ENCODE measurements at places on chromosomes 4 and X.

DNA sequence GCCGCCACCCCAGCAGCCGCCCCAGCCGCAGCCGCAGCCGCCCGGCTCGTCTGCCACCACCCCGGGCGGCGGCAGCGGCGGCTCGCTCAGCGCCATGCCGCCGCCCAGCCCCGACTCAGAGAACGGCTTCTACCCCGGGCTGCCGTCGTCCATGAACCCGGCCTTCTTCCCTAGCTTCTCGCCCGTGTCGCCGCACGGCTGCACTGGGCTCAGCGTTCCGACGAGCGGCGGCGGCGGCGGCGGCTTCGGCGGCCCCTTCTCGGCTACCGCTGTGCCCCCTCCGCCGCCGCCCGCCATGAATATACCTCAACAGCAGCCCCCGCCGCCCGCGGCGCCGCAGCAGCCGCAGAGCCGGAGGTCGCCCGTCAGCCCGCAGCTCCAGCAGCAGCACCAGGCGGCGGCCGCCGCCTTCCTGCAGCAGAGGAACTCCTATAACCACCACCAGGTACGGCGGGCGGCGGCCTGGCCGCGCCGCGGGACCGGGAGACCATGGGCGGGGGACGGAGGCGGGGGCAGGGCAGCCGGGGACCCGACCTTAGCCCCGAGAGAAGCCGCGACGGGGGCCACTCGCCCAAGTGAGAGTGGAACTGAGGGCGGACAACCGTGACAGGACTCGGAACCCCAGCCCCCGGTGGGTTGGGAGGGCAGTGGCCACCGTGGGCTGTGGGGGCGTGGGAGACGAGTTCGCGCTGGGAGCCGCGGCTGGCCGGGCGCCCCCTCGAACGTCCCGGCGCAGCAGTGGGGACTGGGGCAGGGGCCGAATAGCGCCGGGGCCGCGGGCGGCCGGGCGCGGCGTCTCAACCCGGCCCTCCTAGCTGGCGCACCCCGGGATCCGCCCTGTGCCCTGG, 1.8 kb downstream of the CPEB2 start:
- DNase-seq = peak; percentile 59

- DNase-seq = no peak
Observed at GRCh38 chrX:39939678-39940077, 158.1 kb downstream of the BCOR start.

DNA sequence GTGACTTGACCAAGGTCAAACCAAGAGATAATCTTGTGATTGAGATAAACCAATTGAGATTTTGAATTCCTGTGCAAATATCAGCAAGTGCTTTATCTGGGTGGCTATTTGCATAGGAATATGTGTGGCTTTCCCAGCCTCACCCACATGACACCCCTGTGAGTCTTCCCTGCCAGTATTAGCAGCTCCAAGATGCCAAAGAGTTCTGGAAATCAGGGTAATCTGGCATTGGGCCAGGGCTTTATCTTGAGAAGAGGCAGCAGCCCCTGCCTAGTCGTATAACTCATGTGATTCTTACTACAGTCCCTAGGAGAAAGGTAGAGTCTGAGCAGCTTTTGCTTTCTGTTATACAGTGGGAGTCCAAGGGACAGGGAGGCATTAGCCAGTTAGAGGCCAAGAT, 87.7 kb downstream of the RLIM start:
- no peak for DNase-seq

- no peak for DNase-seq
Observed at GRCh38 chr4:110157580-110157979, 40.8 kb downstream of the ELOVL6 start.

DNA sequence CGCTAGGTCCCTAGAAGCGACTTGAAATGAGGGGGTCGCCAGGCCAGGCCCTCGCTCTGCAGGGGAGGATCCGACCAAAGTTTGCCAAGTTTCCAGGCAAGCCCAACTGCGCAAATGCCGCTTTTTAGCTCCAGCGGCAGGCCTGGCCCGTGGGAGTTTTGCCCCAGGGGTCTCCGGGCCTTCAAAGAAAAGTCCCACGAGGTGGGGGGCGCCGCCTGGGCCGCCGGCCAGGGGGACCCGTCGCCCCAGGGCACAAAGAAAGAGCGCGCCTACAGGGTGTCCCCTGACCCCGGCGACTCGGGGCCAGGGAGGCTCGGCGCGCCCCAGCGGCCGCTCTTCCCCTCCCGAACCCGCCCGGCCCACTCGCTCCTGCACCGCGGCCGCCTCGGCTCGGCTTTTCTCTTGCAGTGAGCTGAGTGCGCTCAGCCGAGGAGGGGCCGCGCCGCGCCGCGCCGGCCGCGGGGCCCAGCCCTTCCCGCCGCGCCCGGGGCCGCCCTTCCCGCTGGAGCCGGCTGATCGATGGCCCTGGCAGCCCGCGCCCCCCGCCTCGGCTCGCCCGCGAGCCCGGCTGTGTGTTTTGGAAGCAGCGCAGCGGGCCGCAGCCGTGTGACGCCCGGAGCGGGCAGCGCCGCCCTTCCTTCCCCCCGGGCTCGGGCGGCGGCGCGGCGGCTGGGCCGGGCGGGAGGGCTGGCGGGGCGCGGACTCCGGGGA, 754 bp upstream of the KLF3 start:
- DNase-seq = peak; percentile 62

DNA sequence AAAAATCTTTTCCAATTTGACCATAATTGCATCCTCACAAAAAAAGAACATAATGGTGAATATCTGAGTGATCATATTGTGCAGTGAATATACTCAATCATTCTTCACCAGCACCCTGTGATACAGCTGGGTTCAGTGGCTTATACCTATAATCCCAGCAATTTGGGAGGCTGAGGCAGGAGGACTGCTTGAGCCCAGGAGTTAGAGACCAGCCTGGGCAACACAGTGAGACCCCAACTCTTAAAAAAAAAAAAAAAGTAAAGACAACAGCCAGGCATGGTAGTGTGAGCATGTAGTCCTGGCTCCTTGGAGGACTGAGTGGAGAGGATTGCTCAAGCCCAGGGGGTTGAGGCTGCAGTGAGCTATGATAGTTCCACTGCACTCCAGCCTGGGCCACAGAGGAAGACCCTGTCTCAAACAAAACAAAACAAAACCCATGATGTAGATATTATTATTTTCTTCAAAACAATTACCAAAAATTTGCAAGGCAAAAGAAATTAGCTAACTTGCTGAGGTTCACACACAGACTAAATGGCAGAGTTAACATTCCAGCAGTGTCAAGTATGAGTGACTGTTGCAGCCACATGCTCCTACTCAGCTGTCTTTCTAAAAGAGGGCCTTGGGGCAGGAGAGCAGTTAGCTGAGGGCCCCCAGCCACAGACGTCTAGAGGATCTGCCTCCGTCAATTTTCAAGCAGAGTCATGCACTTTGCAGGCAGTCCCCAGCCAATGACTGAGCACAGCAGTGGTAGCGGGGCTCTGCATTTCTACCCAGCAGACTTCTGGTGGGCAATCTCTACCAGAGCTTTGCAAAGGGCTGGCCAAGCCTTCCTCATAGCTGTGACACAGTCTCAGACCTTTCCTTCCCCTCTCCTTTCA, 33.4 kb downstream of the ADGRA3 start:
- no peak for DNase-seq

- DNase-seq = no peak
Observed at GRCh38 chrX:102185967-102186720, 29.0 kb upstream of the TCP11X1 start.

DNA sequence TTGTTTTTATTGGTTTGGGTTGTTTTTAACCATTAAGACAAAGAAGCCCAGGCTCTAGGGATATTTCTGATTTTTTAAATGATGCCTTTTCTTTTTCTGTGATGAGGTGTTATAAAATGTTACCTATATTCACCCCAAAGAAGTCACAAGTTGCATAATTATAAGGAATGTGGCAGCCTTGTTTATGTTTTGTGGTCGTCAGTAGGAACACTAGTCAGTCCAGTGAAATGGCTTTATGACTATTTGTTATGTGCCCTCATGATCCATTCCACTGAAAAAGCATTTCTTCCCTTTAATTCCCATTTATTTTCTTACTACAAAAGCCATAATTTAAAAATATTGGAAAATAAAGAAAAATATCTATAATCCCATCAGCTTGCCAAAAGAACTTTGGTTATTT, 34.4 kb downstream of the CC2D2A start:
- no peak for DNase-seq

DNA sequence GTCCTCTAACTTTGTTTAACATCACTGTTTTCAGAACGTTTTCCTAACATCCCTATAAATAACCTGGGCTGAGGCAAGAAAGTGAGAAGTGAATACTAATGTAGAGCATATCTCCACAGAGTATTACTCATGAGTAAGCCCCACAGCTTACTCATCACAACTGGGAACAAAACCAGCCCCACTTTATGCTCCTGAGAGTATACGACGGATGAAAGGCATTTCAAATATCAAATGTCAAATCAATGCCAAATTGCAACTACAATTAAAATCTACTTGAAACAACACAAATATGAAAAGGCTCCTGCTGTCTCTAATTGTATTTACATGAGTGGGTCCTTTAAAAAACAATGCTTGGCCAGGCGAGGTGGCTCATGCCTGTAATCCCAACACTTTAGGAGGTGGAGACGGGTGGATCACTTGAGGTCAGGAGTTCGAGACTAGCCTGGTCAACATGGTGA, 41.2 kb downstream of the SH3RF1 start:
- DNase-seq = no peak

DNA sequence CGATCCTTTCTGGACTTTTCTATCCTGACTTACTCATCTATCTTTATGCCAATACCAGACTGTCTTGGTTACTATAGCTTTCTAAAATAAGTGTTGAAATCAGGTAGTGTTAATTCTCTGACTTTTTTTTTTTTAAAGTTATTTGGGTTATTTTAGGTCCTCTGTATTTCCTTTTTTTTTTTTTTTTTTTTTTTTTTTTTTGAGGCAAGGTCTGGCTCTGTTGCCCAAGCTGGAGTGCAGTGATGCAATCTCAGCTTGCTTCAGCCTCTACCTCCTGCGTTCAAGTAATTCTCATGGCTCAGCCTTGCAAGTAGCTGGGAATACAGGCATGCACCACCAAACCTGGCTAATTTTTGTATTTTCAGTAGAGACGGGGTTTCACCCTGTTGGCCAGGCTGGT, 2.8 kb upstream of the NELFA start:
- no peak for DNase-seq

- DNase-seq = no peak
Observed at GRCh38 chr4:41568363-41568762, 30.4 kb downstream of the LIMCH1 start.

- no peak for DNase-seq
Observed at GRCh38 chrX:38435130-38435529, 82.7 kb downstream of the OTC start.

DNA sequence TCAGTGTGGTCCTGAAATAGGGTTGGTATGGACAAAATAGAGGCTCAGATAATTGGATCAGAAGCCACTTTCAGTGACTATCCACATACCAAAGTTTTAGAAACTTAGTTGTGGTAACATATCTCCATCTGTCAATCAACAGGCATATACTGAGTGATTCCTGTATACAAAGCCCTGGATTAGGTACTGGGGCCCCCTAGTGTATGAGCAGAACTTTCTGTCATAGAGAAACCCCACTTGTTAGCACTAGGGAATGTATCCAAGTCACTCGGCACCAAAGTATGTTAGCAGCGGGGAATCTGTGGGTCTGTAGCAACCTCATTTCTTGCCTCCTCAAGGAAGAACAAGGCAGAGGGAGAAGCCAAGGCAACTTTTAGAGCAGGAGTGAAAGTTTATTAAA, 50.7 kb downstream of the MAP7D3 start:
- no peak for DNase-seq

DNA sequence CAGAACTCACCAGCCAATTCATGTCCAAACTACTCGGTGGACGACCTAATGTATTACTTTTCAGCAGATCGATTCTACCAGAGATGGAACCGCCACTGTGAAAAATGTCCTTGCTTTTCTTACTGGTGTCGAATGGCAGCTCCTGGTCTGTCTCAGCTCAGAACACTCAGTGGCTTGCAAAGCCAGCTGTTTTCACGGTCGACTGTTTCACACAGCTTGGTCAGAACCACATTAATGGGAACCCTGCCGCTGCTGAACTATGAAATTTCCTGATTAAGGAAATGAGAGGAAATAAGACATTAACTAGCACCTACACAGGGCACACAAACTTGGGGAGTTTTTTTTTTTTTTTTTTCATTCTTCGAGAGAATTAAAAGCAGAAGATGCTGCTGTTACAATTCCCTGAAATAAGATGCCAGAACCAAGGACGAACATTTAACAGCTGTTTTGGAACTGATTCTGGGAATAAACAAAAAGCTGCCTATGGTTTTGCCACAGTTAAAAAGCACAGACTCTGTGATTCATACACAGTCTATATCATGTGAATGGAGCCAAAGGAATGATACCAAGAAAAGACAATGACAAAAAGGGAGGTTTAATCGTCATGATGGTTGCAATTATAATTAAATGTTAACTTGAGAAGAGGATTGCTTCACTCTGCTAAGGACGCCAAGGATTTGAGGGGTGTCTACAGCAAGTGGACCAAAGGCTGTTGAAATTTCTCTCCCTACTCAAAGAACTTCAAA, 31.3 kb downstream of the SUPT20HL2 start:
- DNase-seq = no peak

DNA sequence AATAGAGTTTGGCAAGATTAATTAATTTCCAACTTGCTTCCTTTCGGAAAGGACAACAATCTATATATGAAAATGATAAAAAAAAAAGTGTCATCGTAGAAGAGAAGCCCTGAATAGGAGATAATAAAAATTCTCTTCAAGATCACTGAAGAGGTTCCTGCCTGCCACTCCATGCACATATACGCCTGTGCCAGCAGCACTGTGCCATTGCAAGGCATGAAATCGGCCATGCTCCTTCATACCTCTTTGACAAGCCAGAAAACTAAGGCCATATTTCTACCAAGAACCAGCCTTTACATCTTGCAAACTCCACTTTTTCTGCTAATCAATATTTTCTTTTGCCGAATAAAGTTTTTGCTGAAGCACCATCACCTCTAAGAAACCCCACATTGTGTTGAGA, 365.5 kb downstream of the CXXC4 start:
- DNase-seq = no peak

DNA sequence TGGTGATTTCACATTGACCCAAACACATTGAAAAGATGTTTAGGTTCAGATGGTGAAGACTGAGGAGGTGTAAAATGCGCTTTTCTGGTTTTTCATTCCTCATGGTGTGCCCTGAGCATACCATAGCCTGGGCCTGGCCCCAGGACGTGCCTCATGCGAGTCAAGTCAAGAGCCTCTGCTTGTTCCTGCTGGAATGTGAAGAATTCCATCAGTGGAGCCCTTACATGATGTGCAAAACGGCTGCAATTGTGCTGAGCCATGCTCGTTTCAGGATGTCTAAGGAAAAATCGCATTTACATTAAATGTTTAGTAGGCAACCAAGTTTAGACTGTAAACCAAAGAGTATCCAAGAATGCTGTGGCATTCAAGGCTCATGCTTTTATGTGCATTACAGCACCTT, 34.9 kb downstream of the GYG2 start:
- no peak for DNase-seq

GRCh38 chr4:129641179-129641578, 545.2 kb downstream of the C4orf33 start:
- DNase-seq = no peak

Measured in RWPE2 (cell line).